ENCODE measurements at places on chromosomes 16 and 17.

DNA sequence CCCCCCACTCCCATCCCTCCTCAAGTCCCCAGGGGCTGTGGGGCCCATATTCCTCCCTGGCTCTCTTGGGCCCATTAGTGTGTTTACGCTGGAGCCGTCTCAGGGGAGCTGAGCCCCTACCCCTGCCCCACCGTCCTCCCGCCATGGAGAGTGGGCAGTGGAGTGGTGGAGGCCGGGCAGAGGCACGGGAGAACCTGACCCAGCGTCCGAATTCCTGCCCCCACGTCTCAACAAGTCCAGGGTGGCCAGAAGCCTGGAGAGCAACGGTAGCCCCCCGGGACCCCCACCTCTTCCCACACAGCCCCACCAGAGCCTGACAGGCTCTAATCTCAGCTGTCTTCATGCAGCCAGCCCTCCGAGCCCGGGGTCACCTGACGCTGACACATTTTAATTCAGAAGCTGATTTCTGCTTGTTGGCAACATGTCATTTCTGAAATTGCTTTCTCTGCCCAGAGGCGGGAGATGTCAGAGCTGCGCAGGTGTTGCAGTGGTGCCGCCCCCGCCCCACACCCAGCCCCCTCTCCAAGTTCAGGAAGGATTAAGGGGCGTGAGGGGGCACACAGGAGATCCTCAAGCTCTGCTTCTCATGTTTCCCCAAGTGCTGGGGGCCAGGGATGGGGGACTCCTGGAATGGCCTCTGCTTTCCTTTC is 32.6 kb downstream of the WNT9B start:
- DNase-seq, result no peak

DNA sequence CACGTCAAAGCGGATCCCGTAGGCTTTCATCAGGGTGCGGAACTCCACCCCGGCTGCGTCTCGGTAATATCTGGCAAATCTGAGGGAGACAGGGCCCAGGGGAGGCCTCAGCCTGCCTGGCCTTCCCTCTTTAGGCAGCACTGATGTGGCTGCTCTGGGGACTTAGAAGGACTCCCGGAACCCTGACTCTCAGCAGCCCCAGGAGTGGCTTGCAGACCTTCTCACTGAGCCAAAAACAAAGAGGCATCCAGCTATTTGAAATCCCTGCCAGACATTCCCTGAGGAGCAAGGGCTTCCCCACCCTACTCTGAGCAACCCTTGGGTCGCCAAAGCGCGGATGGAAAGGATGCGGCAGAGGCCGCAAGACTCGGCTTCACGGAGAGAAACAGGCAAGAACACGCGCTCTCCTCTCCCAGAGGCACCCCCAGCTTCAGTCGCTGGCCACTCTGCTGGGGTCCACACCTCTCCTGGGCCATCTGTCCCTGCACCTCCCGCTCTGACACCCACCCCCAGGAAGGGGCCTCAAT is 7.9 kb downstream of the P2RX5 start:
- DNase-seq, result no peak

DNA sequence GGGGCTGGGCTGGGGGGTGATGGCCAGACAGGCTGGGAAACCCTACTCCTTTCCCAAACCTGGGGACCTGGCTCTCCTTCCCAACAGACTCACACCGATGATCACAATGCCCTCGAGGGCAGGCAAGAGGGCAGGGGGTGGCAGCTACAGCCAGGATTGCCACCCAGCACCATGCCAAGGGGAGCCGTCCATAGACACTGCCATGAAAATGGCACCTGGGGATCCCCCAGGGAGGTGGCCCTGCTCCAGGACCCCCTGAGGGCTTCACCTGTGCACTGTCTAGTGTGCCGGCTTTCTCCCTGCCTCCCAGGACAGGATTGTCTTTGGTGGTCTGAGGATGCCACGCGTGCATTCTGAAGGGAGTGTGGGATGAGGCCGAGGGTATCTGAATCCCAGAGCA is 24.6 kb downstream of the RPH3AL start:
- DNase-seq, result no peak

GRCh38 chr17:79630821-79631639 is 20.2 kb upstream of the RBFOX3 start:
- DNase-seq, result no peak

DNA sequence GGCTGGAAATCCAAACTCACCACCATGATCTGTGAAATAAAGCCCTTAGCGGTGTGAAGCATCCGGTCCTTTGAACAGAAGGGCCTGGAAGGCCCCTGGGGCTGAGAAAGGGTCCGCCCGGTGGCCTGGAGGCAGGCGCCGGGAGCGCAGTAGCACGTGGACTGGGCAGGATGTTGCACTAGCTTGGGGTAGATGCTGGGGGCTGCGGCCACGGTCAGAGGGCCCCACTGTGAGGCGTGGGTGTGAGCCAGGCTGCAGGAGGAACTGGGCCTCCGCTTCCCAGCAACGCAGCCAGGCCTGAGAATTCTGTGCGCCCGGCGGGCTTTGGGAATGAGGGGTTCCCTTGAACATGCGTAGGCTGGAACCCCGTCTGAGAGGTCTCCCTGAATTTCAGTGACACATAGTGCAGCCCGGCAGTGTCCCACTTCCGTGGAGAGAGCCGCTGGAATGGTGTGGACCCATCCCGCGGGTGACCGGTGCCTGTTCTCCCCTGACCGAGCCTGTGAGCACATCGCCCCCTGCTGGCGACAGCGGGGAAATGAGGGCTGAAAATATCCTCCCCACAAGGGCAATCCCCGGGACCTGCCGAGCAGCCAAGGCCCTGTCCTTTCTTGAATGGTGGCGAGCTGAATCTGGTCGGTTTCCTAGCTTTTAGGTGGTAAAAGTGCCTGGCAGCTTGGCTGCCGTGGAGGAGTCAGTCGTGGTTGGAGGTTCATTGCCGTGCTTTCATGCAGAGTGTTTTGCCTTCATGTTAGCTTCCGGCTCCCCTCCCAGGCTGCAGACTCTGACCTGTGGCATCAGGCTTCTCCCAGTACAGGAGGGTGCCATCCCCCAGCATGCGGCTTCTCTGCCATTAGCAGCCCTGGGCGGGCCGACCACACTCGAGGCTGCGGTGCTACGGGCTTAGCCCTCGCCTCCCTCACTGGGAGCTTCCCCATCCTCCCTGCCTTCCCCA is 43.8 kb downstream of the DNAJA2 start:
- peak; percentile 84 for DNase-seq

DNA sequence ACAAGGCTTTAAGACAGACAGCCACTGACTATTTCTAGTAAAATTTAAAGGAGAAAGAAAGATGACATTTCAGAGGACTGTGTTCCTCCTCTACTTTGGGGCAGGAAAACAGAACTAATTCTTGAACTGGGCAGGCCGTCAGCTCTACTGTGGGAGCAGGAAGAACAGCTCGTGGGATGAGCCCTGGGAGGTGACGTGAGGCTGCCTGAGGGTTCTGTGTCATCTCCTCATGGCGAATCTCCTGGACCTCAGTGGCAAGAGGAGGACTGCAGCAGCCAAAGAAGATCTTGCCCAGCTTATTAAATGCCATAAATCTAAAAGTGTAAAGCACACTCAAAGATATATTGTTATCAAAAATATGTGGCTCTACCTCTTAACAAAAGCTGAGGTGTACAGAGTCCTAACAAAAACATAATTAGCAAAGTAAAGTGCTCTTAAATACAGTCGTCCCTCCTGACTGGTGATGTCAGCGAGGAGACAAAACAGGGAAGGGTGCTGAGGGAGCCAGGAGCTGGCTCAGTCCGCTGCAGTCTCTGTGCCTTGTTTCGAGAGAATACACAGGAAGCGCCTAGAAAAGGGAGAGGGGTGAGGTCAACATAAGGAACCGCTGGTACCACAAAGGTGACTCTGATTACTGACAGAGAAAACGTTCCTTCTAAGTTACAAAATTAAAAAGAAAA is 58.0 kb downstream of the CREBBP start:
- peak; percentile 88 for DNase-seq

DNA sequence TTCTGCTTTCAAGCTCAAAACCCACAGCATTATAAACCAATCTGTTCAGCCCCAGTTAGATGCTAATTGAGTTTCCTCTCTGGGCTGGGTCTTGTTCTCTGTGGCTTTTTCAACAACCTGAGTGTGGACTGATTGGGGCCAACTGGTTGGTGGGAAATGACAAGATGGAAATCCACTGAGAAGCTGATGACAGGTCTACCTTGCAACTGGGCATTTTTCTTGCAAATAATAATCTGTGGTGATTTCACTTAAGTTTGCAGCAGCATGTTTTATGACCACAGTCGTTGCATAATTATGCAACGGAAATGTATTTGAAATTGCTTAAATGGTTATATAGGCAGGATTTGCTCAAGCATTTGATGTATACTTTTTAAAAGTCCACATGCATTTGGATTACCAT is 69.9 kb downstream of the AKAP1 start:
- peak; percentile 44 for DNase-seq

DNA sequence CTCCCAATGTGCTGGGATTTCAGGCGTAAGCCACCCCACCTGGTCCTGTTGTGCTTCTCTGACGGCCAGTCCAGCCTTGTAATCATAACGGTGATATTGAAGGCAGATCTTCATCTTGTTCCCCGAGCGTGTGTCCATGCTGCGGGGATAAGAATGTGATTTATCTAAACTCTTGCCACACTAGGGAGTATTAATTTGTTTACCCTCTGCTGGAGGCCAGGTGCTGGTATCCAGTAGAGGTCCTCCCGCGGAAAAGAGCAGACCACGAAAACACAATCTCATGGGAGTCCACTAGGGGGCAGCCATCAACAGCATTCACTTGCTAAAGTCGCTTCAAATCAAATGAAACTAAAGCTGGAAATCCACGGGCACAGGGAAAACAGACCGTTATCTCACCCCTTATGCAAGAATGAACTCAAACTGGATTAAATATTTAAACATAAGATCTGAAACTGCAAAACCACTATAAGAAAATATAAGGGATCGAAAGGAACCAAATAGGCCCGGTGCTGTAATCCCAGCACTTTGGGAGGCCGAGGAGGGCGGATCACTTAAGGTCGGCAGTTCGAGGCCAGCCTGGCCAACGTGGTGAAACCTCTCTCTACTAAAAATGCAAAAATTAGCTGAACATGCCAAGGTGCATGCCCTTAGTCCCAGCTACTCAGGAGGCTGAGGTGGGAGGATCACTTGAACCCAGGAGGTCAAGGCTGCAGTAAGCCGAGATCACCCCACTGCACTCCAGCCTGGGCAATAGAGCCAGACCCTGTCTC is 22.3 kb upstream of the RBBP6 start:
- peak; percentile 88 for DNase-seq

DNA sequence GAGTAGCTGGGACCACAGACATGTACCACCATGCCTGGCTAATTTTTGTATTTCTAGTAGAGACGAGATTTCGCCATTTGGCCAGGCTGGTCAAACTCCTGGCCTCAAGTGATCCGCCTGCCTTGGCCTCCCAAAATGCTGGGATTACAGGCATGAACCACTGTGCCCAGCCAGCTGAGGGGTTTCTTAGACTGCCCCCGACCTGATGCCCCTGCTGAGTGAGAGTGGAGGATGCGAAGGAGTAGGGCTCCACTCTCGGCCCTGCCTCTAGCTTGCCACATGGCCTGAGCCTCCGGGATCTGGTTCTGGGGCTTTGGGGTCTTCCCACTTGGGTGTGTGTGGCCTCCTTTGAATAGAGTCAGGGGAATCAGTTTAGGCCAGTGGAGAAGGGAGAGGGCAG is 11.0 kb downstream of the GPR179 start:
- no peak for DNase-seq

DNA sequence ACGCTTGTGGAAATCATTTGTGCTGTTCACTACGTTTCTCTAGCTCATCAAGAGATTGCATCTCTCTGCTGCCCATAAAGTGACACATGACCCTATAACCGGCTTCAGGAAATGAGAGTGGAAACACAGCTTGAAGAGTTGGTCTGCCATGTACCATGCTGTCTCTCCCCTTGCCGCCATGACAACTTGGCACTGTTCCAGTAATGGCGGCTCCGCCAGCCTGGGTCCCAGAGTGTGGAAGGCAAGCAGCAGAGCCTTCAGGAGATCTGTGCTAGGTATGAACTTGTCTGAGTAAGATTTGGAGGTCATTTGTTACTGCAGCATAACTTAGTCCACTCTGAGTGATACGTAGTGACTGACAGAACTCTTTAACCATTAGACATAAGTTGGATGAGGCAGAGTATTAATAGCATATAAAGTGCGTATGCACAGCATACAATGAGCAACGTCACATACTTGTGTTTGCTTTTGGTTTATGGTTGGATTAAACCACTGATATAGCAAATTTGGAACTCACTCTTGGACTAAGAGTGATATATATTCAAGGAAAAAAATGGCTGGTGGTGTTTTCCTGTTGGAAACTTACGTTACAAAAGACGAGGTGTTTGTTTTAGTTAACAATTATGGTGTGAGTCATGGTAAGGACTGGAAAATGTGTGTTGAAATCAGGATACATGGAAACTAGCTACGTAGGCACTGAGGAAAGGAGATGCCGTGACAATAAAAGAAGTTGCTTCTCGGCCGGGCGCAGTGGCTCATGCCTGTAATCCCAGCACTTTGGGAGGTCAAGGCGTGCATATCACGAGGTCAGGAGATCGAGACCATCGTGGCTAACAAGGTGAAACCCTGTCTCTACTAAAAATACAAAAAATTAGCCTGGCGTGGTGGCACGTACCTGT is 24.4 kb upstream of the PMP22 start:
- DNase-seq, result no peak

DNA sequence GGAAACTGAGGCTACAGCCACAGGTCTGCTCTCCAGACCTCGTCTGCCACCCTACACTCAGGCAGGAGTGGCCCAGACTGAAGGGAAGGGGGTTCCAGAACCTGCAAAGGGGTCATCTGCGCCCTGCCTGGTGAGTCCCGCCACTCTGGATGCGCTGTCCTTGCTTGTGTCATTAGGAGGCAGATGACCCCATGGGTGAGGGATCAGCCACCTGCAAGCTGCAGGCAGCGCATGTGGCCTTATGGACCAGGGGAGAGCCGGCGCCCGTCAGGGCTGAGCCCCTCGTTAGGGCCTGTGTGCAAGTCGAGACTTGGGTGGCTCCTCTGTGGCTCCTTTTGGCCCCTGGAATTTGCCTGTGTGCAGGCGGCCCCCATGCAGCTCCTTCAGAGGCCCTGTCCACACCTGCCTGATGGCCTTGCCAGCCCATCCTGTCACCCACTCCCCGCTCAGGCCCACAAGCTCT is 5.7 kb downstream of the ZFPM1 start:
- no peak for DNase-seq

DNA sequence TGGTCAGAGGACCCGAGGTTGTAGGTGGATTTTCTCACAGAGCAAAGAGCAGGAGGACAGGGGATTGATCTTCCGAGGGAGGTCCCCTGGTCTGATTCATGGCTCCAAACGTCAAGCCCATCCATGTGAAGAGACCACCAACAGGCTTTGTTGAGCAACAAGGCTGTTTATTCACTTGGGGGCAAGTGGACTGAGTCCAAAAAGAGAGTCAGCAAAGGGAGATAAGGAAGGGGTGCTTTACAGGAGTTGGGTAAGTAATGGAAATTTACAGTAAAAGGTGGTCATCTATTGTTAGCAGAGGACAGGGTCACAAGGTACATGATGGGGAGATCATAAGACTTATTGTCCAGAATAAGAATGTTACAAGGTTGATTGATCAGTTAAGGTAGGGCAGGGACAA is 2285.8 kb downstream of the TP53TG3F start:
- DNase-seq, result no peak

DNA sequence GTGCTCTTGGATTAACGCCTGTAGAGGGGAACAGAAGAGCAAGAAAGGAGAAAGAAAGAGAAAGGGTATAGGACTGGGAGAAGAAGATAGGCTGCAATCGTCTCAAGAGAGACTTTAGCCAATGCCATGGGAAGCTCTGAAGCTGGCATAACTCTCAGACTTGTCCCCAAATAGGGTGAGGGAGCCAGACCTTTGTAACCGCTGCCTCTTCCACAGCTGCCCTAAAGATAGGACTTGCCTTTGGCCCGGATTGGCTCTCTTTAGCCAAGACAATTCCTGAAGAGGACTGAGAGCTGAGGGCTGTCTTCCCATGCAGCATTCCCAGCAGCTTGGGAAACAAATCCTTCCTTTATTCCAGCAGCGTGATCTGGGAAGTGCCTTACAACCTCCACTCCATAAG is 20.8 kb upstream of the MMD start:
- no peak for DNase-seq

Measured in suppressor macrophage (primary cell).